Activated T-helper 1 cell treated with Interleukin-2 at 50 U/mL for 16 hours (primary cell): ENCODE measurements at places on chromosomes 16 and 17.

DNA sequence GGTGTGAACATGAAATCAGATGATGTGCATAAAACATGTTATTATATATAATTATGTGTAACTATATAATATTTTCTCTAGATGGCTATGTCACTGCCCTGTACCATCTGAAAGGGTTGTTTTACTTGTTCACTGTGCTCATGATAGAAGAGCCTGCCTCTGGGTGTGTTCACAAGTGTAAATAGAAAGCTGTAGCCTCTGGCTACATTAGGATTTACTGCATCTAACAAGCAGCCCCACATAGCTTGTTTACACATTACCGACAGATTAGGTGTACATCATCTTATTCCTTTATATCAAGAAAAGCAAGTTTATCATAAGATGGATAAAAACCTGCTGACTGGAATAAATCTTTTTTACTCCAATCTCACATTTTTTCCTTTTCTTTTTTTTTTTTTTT, 46.1 kb downstream of the CHD9 start:
- no peak for DNase-seq

GRCh38 chr16:66269617-66270332, 96.7 kb upstream of the CDH5 start:
- no peak for DNase-seq

- no peak for DNase-seq
Observed at GRCh38 chr16:77917971-77918370, 104.4 kb upstream of the CLEC3A start.

DNA sequence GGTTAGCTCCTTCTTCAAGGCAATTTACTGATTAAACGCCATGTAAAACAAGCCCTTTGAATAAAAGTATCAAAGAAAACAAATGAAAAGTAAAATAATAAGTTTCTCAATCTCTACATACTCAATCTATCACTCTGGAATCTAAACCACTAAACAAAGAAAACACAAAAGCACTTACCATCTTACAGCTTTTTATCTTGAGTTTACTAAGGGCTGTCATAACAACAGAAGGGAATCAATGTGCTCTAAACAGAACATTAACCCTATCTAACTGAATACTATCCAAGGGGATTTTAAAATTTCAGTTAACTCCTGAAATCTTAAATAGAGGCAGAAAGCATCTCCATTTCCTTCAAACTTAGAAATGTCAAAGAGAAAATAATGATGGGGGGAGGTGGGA, 3.4 kb downstream of the SKA2 start:
- no peak for DNase-seq

- no peak for DNase-seq
Observed at GRCh38 chr16:71373073-71373472, 14.6 kb downstream of the CALB2 start.
